ENCODE measurements at places on chromosomes 7 and 10.
A peak's percentile ranks its signal among the peaks of the same experiment; 100 is the strongest.

DNA sequence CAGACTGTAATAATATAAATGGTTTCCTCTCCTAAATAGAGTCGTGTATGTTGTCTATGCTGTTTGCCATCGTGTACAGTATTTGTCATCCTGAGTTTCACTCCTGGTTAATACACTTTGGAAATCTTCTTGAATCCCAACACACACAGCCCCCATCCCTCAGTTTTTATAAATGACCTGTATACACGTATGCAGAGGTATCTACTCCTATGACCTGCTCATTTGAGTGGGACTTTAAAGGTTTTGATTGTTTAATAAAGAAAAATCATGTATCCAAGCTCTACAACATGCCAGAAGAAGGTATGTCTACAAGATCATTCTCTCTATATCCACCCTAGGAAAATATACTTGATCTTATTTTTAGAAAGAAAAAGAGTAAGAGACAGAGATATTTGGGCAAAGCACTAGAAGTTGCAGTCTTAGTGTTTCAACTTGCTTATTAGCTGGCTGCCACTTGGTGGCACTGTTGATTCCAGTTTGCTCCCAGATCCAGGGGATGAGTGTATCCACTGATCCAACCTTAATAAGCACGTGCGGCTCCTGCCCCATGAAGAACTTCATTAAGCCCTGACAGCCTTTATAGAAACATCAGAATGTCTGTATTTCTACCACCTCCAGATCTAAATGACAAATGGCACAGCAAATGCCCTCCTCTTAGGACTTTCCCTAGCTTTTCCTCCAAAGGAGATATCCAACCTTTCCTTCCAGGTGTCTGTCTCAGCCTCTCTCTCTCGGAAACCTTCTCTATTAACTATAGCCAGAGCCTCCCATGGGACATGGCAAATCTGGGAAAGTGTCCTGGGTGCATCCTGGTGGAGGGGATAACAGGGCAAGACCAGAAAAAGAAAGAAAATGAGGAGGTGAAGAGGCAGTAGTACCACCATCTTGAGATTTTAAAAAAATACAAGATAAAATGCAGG lies 181.6 kb upstream of the NEBL start:
- no peaks in the 10 kb centered on the region for H3K27me3 ChIP-seq
- no peak overlapping the region for H3K27ac ChIP-seq
- no peak overlapping the region for H3K4me3 ChIP-seq
- no peaks in the 10 kb centered on the region for H3K36me3 ChIP-seq
- no peaks in the 10 kb centered on the region for H3K4me1 ChIP-seq
- DNase-seq = peak; percentile 63

- no peak for DNase-seq
- H3K36me3 ChIP-seq = peaks cover 2% of the 10 kb centered on the region
- H3K4me1 ChIP-seq = peaks cover 10% of the 10 kb centered on the region
- H3K4me3 ChIP-seq = peak overlapping the region; percentile 89
Observed at GRCh38 chr10:91924212-91925021, 847 bp downstream of the BTAF1 start.

GRCh38 chr7:48263311-48263650 lies 92.0 kb downstream of the ABCA13 start:
- no peak for DNase-seq
- no peak overlapping the region for H3K4me3 ChIP-seq
- H3K27me3 ChIP-seq = no peaks in the 10 kb centered on the region
- no peak overlapping the region for H3K27ac ChIP-seq
- H3K4me1 ChIP-seq = no peaks in the 10 kb centered on the region

DNA sequence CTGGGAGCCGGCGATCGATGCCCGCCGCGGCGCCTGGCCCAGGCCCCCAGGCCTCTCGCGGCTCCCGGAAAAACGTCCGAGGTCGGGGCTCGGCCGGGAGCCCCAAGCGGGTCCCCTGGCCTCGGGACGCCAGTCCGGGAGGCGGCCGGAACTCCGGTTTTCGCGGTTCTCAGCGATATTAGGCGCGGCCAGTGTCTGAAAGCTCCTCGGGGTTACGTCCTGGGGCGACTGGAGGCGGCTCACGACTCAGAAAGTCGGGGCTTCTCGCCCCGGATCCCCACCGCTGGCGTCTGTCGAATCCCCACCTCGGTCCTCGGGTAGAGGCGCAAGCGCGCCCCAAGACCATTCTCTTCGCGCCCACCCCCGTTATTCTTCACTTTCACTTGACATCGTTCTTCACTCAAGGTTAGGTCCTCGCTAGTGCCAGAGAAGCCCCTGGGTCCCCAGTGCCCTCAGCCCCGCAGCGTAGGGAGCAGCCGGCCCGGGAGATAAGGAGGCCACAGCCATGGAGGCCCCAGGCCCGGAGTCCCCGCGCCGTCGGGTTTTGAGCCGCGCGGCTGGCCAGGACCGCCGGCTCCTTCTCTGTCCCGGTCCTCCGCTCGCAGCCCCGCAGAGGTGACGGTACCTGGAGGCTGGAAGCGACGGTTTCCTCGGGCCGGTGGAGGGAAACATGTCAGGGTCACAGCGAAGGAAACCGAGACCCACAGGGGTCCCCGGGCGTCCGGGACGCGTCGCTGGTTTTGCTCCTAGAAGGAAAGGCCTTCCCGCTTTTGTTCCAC lies 35.2 kb upstream of the EBLN1 start:
- H3K36me3 ChIP-seq = no peaks in the 10 kb centered on the region
- peaks cover 59% of the 10 kb centered on the region for H3K27me3 ChIP-seq
- H3K4me1 ChIP-seq = peaks cover 19% of the 10 kb centered on the region
- peak overlapping the region; percentile 67 for H3K27ac ChIP-seq
- H3K4me3 ChIP-seq = peak overlapping the region; percentile 79

- no peaks in the 10 kb centered on the region for H3K27me3 ChIP-seq
- H3K4me1 ChIP-seq = no peaks in the 10 kb centered on the region
- no peak overlapping the region for H3K27ac ChIP-seq
- no peak for DNase-seq
- H3K36me3 ChIP-seq = no peaks in the 10 kb centered on the region
Observed at GRCh38 chr7:28621369-28621841, 209.1 kb downstream of the CREB5 start.

DNA sequence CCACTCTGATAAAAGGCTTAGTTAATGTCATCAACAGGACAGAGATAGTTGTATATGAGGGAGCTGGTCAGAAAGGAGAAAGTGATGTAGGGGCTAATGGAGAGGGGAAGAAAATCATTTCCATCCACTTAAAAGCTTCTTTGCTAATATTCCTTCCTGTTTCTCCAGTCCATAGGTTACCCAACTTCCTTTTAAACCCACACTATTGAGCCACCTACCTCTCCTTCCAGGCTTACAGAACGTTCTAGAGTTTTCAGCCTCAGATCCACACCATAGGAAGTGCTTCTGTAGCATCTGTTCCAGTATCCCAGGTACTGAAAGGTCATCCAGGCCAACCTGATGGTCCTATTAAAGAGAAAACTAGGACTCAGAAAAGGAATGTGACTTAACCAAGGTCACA lies 28.2 kb downstream of the STRIP2 start:
- peaks cover 37% of the 10 kb centered on the region for H3K36me3 ChIP-seq
- no peak overlapping the region for H3K4me3 ChIP-seq
- H3K27ac ChIP-seq = no peak overlapping the region
- no peaks in the 10 kb centered on the region for H3K27me3 ChIP-seq
- no peak for DNase-seq

- H3K36me3 ChIP-seq = no peaks in the 10 kb centered on the region
- DNase-seq = no peak
- no peak overlapping the region for H3K4me3 ChIP-seq
- H3K27me3 ChIP-seq = no peaks in the 10 kb centered on the region
- peaks cover 23% of the 10 kb centered on the region for H3K4me1 ChIP-seq
Observed at GRCh38 chr10:44956226-44956625, 3.4 kb upstream of the RASSF4 start.

- DNase-seq = no peak
- H3K36me3 ChIP-seq = no peaks in the 10 kb centered on the region
- H3K27me3 ChIP-seq = no peaks in the 10 kb centered on the region
- peaks cover 8% of the 10 kb centered on the region for H3K4me1 ChIP-seq
- H3K27ac ChIP-seq = no peak overlapping the region
Observed at GRCh38 chr10:23060918-23061317, 34.5 kb upstream of the MSRB2 start.

GRCh38 chr10:72757732-72758131 lies 65.8 kb downstream of the MCU start:
- DNase-seq = no peak
- peak overlapping the region; percentile 73 for H3K27ac ChIP-seq
- no peak overlapping the region for H3K4me3 ChIP-seq
- no peaks in the 10 kb centered on the region for H3K27me3 ChIP-seq

DNA sequence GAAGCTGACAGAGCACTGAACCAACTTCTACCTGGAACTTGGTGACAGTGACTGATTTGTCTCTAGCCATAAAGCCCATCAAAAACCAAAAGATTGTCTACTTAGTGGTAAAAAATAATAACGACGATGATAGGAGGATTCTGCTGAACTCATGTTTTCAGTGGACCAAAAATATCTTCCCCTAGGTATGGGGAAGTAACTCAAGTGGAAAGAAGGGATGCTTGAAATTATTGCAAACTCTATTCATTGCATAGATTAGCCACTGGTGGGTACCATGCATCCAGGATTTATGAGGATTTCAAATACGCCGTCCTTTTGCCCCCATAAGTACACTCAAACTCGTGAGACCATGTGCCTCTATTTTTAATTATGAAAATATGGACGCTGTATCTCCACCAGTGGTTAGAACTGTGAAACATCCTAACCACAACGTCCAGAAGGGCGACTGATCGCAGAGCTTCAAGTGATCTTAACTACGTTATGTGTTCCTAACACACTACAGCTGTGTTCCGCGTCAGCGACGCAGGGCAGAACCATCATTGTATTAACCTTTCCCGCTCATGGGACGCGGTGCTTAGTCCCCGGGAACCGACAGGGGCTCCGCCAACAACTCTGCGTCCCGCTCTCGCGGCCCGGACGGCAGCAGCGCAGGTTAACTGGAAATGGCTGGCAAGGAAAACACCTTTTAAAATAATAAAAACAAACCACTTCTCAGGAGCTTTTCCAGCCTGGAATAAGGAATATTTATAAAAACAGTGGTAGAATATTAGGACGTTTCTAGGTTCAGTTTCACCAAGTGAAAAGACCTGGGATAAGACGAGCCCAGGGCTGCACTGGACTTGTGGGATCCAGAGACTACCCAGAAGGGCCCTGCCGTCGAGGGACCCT lies 776 bp downstream of the PEX1 start:
- peaks cover 5% of the 10 kb centered on the region for H3K4me1 ChIP-seq
- H3K27ac ChIP-seq = peak overlapping the region; percentile 91
- peaks cover 9% of the 10 kb centered on the region for H3K36me3 ChIP-seq
- peak overlapping the region; percentile 94 for H3K4me3 ChIP-seq

- no peak overlapping the region for H3K27ac ChIP-seq
- no peaks in the 10 kb centered on the region for H3K4me1 ChIP-seq
- H3K4me3 ChIP-seq = no peak overlapping the region
- H3K27me3 ChIP-seq = no peaks in the 10 kb centered on the region
- no peak for DNase-seq
Observed at GRCh38 chr7:125834421-125834820, 904.8 kb upstream of the POT1 start.

DNA sequence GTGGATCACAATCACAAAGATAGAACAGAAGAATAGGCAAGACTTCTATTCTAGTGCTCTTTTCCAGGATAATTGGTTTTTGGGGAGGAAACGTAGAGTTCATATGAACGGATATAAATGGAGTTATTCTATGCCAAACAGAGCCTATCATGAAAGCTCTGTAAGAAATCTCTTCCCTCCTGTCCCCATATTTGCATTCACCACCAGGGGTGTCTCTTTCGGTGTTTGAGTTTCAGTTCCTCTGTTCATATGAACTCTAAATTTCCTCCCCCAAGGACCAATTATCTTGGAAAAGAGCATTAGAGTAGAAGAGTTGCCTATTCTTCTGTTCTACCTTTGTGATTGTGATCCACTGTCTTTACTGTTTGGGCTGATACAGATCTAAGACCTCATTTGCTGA lies 48.3 kb upstream of the CDC14C start:
- H3K4me3 ChIP-seq = no peak overlapping the region
- H3K36me3 ChIP-seq = no peaks in the 10 kb centered on the region
- no peaks in the 10 kb centered on the region for H3K27me3 ChIP-seq
- H3K4me1 ChIP-seq = no peaks in the 10 kb centered on the region

DNA sequence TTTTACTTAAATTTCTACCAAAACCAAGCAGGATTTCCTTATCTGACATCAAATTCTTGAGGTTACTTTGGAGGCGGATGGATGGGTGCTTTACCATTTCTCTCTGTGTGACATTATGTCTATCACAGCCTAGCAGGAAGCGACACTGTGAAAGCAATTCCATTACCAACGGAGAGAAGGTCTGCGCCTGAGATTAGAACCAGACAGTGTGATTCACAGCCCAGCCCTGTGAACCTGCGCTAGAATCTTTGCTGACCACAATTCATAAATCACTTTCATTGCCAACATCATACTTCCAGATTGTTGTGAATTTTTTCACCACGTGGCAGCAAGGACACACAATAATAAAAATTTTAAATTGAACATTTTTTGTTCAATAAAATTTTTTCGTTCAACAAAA lies 126.5 kb downstream of the CUBN start:
- no peak for DNase-seq
- H3K27me3 ChIP-seq = no peaks in the 10 kb centered on the region
- peaks cover 17% of the 10 kb centered on the region for H3K4me1 ChIP-seq
- H3K4me3 ChIP-seq = no peak overlapping the region
- H3K27ac ChIP-seq = peak overlapping the region; percentile 72

- H3K4me1 ChIP-seq = peaks cover under 1% of the 10 kb centered on the region
- no peaks in the 10 kb centered on the region for H3K27me3 ChIP-seq
- peaks cover 11% of the 10 kb centered on the region for H3K36me3 ChIP-seq
- H3K27ac ChIP-seq = no peak overlapping the region
- no peak overlapping the region for H3K4me3 ChIP-seq
- no peak for DNase-seq
Observed at GRCh38 chr10:14566498-14566897, 208.2 kb downstream of the FAM107B start.

DNA sequence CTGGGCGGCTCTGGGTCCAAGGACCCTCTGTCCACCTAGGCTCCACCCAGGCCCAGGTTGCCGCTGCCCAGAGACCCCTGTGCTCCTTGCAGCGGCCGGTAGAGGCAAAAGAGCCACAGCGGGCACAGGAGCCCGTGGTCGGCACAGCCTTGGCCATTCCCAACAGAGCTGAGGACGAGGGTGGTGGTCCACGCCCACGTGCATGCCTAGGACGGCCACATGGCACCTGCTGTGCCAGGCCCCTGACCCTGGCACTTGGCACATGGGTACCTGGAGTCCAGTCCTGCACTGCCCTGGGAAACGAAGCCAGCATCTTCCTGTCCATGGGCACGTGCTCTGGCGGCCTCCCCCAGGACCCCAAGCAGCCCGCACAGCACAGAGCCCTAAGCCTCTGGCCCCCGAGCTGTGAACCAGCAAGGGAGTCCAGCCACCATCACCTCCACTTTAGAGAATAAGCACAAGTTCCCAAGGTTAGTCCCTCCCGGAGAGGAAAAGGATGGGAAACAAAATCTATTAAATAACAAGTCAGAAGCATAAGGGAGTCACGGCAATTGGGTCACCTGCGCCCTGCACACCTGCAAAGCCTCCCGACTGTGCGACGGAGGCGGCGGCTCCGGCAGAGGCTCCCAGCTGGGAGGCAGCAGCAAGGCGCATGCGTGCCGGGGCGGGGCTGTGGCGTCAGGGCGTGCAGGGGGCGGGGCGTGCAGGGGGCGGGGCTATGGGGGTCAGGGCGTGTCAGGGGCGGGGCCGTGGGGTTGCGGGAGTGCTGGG lies 59.1 kb downstream of the STK32C start:
- no peaks in the 10 kb centered on the region for H3K27me3 ChIP-seq
- peak overlapping the region; percentile 24 for H3K4me3 ChIP-seq
- DNase-seq = no peak
- H3K4me1 ChIP-seq = peaks cover 38% of the 10 kb centered on the region

GRCh38 chr7:76259124-76260093 lies 43.1 kb upstream of the HSPB1 start:
- peaks cover 7% of the 10 kb centered on the region for H3K4me1 ChIP-seq
- no peak for DNase-seq
- H3K27ac ChIP-seq = no peak overlapping the region
- H3K36me3 ChIP-seq = peaks cover 15% of the 10 kb centered on the region
